ENCODE measurements at places on chromosomes 2 and 18.

DNA sequence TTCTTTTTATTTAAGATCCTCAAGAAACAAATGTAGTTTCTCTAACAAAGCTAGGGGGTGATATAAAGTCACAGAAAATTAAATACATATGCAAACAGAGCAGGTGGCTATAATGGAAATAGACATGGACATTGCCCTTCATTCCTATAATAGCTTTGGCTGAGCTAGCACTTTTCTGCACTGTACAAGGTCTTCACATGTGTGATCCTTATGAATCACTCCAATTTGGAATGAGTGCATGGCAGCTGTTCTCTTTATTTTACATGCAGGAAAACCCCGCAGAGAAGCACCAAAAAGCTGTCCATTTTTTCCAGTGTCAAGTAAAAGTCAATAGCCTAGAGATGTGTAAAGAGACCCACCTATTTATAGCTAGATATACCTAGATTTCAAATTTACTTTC is 747.4 kb upstream of the SLC8A1 start:
- DNase-seq: no peak

DNA sequence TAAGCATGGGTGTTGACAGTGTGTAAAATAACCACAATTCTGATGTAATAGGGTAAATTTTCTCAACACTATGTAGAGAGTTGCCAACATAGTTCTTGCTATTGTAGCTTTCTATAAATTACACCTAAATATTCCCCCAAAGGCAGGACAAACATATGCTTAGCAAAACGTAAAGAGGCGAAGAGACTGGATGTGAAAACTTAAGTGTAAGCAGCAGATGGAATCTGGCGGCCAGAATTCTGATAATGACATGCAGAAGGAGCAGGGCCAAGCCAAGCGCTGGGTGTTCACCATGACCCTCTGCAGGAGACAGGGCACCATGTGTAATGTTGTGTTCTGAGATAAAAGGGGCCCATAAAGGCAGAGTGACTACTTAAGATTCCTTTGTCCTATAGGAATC is 105.2 kb upstream of the ZNF521 start:
- no peak for DNase-seq

DNA sequence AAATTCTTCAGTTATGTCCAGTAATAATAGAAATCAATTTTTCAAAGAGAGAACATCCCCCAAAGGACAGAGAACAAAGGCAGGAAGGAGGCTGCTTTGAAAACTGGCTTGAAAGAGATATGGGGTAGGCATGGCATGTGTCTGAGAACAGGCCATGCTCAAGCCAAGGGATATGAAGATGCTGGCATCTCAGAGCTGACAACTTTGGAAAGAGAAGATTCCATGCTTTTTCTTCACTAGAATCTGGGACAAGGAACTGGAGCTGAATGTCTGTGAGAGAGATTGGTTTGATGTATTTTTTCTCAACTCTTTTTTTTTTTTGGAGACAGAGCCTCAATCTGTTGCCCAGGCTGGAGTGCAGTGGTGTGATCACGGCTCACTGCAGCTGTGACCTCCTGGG is 139.8 kb upstream of the DLX2 start:
- DNase-seq: no peak

GRCh38 chr2:239896075-239896474 is 129.1 kb downstream of the NDUFA10 start:
- DNase-seq: no peak

- DNase-seq: no peak
These were observed 4.6 kb downstream of the EN1 start for GRCh38 chr2:118842661-118843482.

DNA sequence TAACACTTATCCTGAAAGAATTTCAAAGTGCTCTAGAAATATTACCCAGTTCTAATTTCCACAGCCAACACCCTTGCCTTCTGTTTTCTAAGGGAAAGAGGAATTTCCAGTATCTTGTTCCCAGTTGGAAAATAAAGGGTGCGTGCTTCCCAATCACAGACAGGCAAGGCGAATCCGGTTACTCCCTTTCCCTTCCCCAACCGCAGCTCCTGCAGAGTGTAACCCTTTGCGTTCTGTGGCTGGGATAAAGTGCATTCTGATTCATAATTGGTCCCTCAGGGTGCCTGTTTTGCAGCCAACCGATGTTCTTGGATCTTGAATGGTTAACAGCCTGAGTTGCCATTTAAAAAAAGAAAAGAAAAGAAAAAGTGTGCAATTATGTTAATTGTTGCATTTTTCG is 40.6 kb upstream of the PGAP1 start:
- no peak for DNase-seq

DNA sequence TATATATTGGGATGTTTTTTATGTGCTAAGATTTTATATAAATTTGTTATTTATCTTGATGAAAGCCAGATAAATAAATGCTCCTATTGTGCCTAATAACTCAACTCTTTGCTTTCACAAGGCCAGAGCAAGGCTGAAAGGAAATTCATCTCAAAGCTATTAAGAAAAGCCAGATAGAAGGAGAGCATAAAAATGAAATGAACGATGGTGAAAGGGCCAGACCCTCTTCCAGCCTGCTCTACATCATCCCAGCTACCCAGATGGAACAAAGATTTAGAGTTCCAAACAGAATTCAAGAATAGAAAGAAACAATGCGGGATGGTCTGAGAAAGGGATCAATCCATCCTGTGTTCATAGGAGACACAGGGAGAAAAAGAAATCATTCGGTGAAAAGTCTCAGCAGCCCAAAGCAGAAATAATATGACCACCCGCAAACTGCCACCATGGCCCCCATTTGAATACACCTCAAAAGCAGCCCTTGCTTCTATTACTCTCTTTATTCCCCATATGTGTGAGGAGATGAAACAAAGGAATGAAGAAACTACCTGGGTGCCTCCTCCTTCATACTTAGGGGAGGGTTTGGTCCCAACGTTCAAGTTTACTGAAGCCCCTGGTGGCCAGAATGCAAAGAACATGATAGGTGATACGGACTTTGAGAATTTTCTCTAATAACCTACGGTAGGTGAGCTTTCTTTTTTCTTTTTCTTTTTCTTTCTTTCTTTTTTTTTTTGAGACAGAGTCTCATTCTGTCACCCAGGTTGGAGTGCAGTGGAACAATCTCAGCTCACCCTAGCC is 110.1 kb upstream of the FBXO11 start:
- DNase-seq: no peak

DNA sequence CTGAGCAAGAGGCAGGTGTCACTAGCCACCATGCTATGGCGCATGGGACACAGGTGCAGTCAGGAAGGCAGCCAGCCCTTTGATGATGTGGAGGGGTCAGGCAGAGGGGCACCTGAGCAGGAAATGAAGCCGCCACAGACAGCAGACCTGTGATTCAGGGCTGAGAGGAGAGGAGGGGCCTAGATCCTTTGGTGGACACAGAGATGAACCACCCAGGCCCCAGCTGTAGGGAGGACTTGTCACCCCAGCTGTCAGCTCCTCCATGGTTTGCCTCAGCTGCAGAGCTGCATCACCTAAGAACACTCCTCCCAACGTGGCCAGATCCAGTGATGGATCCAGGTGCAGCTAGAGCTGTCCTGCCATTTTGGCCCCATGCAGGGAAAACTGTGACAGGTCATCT is 11.6 kb downstream of the ASB18 start:
- no peak for DNase-seq

DNA sequence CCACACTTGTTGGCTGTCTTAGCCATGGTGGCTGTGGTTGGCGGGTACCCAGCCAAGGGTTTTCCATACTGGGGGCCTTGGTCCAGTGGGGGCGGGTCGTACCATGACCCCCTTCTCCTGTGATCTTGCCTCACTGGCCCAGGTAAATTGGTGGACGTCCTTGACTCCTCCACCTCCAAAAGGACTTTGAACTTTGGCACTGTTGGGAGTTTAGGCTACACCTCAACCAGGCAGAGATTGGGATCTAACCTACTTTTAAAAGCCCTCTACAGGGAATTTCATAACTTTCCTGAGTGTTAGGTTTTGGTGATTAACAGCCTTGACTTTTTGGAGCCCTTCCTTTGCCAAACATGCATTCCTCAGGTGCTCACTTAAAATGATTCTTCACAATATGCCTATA is 106.7 kb downstream of the NEDD4L start:
- DNase-seq: no peak

GRCh38 chr18:24628326-24628725 is 167.9 kb downstream of the HRH4 start:
- no peak for DNase-seq

- DNase-seq: no peak
These were observed 71.4 kb upstream of the MBOAT2 start for GRCh38 chr2:9074930-9075329.

- no peak for DNase-seq
These were observed 52.1 kb upstream of the ANKRD62 start for GRCh38 chr18:12041561-12041960.

DNA sequence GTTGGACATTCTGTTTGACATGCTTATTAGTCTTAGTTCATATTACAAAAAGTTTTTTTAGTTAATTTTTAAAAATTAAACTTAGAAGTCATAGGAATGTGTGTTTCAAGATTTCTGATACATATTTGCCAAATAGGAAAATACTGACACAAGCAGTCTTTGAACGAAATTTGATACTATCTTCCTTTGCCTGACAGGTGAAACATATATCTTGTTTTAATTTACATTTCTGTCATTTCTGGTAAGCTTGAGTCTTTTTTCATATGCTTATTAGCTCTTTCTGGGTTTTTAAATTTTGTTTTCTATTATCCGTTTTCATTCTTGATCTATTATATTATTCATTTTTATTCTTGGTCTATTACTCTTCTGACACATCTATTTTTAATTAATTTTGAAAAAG is 24.5 kb downstream of the ITGAV start:
- DNase-seq: no peak

DNA sequence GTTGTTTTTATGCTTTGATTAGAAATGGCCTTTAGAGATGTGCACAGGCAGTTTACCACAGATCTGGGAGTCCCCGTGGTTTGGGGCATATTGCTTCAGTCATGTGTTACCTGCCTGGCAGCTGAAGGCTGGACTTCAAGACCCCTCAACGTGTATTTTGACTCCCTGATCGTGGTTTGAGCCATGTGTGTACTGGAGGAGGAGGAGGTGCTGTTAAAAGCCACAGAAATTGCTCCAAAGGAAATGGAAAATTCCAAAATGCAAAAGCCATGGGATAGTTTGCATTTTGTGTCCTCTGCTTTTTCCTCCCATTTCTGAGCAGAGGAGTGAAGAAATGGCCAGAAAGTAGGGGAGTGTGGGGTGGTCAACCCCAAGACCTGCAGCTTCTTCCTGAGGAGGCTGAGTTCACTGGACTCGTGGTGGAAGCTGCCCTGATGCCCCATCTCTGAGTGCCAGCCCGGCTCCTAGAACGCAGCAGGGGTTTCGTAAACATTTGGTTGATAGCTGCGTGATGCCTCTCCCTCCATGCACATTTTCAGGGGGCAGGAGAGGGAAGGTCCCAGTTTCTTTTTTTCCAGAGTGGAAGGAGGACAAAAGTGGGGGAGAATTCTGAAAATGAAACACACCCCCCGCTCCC is 45.7 kb downstream of the ITGB1BP1 start:
- no peak for DNase-seq

DNA sequence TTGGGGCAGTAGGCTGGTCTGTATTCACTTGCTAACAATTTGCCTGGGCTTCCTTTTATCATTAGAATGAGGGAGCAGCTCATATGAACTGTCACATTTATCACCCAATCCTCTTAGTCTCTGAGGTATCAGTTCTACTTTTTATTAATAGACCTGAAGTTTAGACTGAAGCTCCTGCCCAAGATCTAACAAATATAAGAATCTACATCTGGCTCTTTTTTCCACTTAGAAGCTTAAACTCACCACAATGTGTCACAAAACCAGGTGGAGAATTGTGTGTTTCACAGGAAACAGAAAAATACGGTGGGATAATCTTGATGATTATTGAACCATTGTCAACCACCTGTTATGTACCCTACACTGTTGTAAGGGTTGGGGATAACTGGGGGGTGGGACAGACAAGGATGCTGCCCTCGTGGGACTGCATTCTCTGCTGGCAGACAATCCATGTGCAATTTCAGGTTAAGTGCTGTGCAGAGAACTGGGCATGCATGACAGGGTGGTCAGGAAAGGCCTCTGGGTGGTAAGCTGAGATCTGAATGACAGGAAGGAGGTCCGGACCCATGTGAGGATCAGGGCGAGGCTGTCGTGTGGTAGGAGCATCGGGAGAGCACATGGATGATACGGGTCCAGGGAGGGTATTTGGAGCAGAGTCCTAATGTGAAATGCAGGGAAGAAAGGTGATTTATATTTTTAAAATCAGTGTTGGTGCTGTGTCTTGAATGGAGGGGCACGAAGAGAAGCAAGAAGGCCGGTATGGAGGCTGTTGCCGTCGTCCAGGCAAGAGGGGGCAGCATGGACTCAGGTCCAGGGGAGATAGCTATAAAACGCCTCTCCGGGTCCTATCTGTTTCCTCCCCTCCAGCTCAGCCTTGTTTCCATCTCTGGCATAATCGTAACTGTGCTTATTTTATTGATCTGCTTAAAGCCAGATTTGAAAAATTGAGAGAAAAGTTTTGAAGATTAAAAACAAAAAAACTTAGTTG is 17.6 kb downstream of the MYL12B start:
- no peak for DNase-seq

GRCh38 chr2:169664600-169664977 is 29.6 kb downstream of the CFAP210 start:
- no peak for DNase-seq

DNA sequence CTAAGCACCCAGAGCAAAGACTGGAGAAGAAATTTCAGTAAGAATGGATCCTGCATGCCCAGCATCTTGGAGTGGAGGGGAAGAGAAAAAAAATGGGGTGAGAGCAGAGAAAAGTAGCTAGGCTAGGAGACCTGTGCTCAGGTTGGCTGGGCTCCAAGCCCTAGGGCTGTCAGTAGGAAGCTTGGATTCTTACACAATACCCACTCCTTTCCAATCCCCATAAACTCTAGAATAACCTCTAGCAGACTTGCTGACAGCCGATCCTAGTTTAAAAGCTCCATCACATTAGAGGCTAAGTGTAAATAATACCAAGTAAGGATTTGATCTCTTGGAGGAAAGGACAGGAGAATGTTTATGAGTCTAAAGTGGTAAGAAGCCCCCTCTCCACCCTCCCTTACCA is 46.2 kb upstream of the NABP1 start:
- DNase-seq: no peak

DNA sequence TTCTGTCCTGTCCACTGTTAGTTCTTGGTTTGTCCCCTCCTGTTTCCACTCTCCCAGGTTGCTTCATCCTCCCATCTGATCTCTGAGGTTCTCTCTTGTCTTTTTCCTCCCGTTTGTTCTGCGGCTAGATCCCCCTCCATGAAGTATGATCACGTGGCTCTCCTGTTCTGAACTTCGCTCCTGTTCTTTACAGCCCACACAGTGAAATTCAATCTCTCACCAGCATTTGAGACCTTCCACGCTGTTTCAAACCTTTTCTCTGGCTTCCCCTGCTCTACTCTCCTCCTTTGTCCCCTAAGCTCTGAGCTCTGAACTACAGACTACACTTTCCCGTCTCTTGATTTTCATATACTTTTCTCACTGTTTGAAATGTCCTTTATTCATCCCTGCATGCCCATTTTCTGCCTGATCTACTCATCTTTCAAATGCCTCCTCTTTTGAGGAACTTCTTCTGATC is 83.5 kb downstream of the OSBPL6 start:
- no peak for DNase-seq

DNA sequence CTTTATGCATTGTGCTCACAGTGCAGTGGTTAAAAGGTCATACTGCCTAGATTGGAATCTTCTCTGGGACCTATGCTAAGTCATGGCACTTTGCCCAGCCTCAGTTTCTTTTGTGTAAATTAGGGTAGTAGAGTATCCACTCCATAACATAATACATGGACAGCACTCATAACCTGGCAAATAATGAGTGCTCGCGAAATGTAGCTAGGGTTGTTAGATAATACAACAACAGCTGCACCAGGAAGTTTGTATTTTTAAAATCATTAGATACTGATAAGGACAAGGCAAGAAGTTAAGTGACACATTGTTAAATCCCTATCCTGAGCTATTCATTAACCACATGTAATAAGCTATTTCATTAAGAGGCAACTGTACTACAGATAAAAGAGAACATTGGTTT is 13.8 kb upstream of the PLA2R1 start:
- DNase-seq: no peak

All from cortex of kidney (tissue), 1 donor.